ENCODE measurements at places on chromosomes 16 and 17.

GRCh38 chr17:63435681-63436522 is 10.2 kb downstream of the CYB561 start:
- no peak for DNase-seq

DNA sequence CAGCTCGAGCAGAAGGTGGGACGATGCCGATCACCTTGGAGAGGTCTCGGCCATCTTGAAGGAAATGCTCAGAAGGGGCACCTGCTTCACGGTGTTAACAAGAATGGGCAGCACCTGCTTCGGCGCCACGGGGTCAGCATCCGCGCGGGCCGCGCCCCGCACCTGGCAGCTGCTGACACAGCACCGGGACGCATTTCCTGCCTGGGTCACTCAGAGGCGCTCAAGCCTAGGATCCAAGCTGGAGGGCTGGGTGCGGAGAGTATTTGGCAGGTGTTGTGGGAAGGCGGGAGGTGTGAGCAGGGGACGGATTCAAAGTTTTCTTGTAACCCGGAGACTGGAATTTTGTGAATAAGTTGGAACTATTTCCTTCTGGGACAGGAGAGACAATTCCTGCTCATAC is 39.3 kb upstream of the AKTIP start:
- no peak for DNase-seq

DNA sequence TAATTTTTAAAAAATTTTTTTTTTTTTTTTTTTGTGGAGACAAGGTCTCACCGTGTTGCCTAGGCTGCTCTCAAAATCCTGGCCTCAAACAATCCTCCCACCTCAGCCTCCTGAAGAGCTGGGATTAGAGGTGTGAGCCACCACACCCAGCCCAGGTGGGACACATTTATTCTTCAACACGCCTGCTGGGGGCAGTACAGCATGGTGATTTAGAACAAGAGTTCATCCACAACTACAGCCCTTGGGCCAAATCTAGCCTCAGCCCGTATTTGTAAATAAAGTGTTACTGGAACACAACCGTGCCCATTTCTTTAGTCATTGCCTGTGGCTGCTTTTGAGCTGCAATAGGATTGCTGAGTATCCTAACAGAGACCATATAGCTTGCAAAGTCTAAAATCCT is 92.8 kb downstream of the KATNIP start:
- no peak for DNase-seq

- DNase-seq, result no peak
Observed at GRCh38 chr16:14309906-14310305, 238.8 kb downstream of the MRTFB start.

GRCh38 chr17:40316571-40317344 is 7.8 kb downstream of the RARA start:
- no peak for DNase-seq

GRCh38 chr17:4536259-4536741 is 18.9 kb downstream of the MYBBP1A start:
- no peak for DNase-seq
